T-helper 2 cell (primary cell): ENCODE measurements at places on chromosomes 4 and X.

GRCh38 chrX:46200413-46200812 lies 344.8 kb downstream of the ZNF674 start:
- DNase-seq = no peak

DNA sequence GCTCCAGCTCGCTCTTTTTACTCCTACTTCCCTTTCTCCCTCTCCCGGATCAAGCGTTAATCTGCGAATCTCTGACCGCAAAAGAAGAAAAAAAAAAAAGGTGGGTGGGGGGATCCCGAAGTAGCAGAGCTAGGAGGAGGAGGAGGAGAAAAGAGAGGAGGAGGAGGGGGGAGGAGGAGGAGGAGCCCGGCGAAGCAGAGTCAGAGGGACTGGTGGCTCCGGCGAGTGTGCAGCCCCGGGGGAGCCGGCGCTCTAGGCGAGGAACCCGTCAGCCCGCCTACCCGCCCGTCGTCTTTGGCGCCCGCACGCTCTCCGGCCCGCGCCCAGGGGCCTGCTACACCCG lies at the start of gene NHSL2:
Gene NHSL2, plus strand, starts transcription at position 203 of the 343 bp plus-strand sequence.
- DNase-seq = no peak

- no peak for DNase-seq
Measured at GRCh38 chr4:47468706-47469365, 5.3 kb upstream of the COMMD8 start.

DNA sequence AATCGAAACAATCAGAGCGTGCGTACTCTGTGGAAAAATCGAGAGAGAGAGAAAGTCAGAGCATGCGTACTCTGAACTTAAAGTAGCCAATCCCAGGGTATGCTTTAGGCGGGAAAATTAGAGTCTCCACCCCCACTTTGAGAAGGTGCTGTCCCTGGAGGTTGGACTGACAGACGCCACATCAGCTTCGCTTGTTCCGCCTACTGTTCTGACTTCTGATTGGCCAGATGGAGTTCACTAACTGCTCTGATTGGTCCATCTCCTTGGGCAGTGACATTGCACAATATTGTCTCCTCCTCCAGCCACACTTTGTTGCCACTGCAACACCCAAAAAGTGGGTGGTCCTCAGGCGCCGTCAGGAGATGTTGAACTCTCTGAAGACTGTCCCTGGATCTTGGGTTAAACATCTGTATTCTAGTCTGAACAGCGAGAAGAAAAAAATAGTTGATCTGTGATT lies at the start of gene SSX5:
Gene SSX5, minus strand, starts transcription at position 51 of the 457 bp plus-strand sequence. CDS start 1,437 bp downstream, outside the sequence.
- no peak for DNase-seq

GRCh38 chr4:186260117-186260503 lies 5.9 kb upstream of the F11 start:
- no peak for DNase-seq

DNA sequence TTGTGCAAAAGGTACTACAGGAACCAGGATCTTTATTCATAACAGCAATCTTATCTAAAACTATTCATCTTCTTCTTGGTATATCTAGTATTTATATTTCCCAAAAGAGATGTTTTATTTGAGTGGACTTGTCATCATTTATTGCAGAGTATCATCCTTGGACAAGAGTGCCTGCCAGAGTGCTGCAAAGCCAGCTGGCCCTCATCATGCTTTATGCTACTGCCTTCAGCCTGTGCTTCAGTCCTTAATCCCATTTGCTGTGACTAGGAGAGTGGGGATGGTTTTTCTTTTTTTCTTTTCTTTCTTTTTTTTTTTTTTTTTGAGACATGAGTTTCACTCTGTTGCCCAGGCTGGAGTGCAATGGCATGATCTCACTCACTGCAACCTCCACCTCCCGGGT lies 33.5 kb upstream of the ELF2 start:
- DNase-seq = no peak

DNA sequence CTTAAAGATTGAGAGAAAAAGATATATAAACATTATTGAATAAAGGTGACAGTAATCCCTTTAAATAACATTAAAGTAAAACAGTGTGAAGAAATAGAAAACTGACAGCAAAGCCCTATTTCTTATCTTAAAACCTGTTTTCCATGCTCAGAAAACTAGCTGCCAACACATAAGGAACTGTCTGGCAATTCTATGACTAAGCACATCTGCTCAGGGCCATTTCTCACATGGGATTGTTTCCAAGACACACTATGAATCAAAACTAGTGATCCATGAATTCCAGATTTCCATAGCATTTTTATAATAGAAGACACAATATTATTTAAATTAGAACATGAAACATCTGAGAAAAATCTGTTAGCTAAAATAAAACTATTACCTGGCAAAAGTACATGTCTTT lies 113.4 kb downstream of the SCLT1 start:
- no peak for DNase-seq

DNA sequence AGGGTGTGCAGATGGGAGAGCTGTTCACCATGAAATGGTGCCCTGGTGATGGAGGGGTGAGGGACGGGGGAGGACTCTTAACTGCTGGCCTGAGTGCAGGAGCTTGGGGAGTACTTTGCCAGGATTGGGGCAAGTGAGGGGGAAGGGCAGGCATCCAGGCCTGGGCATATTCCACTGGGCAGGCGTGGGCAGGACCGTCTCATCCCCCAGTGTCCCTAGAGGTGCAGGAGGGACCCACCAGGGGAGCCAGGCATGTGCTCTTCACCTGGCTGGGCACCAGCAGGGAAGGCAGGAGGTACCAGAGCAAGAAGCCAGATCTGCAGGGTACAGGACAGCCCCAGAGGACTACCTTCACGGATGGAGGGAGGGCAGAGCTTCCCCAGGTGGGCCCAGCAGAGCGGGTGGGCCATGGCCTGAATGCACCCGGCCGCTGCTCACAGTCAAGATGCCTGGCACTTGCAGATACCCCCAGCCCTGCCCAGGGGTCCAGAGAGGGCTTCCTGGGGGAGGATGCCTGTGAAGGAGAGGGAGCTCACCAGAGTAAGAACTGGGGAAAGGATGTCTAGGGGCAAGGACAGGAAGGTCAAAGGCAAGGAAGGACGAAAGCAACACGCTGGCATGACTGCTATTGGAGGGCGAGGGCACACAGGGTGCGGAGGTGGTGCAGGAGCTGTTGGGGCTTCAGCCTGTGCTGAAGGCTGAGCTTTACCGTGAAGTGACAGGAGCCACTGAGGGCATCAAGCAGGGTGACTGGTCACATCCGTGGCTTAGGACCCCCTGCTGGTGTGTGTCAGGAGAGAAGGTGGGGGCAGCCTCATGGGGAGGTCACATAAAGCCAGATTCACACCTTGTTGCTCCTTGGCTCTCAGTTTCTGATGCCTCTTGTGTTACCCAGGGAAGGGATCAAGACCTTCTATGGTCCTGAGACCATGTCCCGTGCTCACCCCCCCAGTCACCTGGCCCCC lies 68.2 kb upstream of the NKX1-1 start:
- DNase-seq = no peak

DNA sequence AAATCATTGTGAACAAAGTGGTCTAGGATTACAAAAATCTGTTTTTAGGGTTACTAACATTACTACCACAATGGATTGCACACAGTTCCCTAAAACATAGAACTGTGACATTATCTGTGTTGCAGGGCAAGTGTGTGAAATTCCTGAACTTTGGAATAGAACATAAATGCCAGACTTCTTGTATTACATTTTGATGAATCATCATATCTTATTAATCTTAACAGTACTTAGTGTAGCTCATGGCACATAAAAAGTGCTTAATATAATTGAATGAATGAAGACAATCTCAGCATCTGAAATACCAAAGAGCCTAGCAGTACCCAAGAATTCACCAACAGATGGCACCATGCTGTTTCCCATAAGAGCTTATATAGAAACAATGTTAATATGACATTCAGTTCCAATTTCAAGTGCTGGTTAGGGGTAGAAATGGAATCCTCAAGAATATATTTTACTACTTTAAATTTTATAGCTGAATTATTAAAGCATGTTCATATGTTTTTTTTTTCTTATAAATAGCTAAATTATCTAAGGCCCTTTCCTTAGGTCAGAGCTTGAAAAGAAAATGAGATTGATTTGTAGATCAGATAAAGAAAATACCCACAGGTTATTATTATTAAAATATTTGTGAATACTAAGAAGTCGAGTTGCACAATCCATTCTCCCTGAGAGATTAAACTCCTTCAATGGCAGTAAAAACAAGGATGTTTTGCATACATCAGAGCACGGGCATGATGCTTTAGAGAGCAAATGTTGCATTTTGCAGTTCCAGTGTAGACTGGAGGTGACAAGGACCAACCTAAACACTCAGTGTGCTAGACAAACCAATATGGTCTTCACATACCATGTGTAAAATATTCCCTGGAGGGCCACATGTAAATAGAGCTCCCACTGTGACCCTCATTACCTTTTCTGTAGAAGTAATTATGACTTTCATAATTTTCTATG lies 25.7 kb upstream of the SHISA3 start:
- no peak for DNase-seq

DNA sequence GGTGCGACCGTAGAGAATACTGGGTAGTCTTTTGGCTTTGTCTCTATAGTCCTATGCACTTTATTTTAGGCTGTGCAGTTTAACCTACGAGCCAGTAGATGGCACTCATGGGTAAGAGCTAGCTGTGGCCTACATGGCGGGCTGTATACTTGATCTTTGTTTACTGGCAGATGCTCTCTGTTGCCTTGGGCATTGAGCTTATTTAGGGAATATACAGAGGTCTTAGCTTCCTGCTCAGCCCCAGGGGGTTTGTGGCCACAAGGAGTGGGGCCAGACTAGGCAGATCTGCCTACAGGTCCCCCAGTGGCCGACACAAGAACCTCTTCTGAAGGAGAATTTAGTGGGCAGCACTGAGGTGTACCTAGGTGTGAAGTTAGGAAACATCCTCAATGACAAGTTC lies 227.6 kb upstream of the HDX start:
- DNase-seq = no peak

DNA sequence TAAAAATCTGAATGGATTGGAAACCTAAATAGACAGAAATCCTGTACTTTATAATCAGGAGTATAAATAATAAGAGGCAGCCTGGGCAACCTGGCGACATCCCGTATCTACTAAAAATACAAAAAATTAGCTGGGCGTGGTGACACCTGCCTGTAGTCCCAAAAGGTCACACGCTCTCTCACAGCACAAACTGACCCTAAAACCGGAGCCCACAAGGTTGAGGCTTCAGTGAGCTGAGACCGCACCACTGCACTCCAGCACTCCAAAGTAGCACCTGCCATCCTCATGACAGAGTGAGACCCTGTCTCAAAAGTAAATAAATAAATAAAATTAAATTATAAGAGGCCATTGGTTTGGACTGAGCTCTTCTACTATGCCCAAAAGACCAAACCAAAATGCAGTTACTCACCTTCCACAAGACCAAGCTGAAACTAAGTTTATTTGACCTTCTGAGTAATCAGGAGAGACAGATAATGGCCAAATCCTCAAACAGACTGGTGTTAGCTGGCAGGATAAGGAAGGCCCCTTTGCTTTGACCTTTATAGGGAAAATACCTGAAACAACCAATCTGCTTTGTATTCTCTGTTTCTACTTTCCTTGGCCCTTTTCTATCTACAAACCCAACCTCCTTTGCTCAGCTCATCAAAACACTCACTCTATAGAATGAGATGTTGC lies 3.2 kb upstream of the GRSF1 start:
- no peak for DNase-seq

DNA sequence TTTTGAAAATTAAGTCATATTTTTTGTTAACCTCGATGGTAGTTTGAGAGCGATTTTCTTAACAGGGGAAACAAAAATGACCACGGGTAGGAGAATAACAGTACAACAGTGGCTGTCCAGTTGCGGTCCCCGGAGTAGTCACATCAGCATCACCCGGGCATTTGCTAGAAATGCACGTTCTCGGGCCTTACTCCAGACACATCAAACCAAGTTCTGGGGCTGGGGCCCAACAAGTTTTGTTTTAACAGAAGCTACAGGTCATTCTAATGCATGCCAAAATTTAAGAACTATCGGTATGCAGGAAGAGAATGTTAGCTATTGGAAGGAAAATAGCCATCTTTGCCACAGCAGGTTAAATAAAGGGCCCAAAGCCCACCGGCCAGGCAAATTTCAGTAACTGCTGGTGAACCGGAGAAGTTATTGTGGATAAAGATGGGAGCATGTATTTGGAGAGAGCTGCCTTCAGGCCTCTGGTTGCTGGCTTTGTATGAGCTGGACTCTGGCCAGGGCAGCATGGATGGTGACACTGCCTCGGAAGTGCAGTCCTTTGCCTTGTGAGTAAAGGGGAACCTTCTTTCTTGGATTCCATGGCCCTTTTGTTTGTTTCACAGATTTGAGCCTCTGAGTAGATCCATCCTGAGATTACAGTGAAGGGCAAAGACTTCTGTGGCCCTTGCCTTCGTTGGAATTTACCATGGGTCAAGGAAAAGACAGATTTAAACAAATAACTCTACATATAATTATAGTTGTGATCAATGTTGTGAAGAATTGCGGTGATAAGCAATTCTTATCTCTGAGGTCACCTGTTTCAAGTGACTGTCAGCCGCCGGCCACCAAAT lies 62.1 kb downstream of the TBC1D14 start:
- no peak for DNase-seq
